ENCODE measurements at places on chromosomes 7 and 10. TPM values are rescaled to one million over a fixed set of nuclear protein-coding genes. Genes with fewer than 3 reads are reported as not detected.

The CNNM1 gene
- 0.30 TPM for total RNA-seq

The FGF8 gene
- not detected for total RNA-seq

The ADARB2 gene
- total RNA-seq, result not detected

The ASB15 gene
- total RNA-seq, result not detected

The ZNF789 gene
- total RNA-seq, result 10.5 TPM

The PTPRN2 gene
- total RNA-seq, result 1.4 TPM
